ENCODE measurements at places on chromosomes 4 and X.

DNA sequence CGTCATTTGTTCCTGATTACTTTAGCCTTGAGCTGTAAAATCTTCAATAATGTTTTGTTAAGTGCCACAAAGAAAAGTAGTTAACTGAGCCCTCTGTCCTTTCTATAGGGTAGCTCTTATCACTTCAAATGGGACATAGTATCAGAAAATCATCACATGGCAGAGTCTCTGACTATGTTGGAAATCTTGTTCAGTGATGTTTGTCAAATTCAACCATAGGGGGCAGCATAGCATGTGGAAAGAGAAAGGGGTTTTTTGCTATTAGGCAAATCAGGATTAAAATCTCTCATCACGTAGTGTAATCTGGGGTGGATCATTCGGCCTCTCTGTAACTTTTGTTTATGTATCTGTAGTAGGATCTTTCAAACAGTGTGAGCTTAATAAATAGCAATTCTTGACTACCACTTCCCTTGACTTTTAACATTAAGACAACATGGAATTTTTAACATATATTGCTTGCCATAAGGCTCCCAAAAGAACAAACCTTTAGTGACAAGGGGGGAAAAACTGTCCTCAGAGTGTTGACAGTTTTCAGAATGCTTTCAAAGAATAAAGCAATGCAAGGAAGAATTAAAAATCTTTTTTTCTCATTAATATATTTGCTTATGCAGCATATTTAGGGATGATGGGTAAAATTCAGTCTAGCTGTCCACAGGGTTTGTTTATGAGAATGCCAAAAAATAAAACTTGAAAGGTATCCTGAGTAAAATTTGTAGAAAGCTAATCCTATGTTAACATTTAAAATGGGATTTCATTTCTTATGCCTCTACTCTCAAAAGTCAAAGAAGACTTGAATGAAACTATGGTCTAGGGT, 127.2 kb downstream of the FBXW7 start:
- peak; percentile 22 for DNase-seq

GRCh38 chrX:70826715-70827114, 81.8 kb downstream of the TEX11 start:
- no peak for DNase-seq

DNA sequence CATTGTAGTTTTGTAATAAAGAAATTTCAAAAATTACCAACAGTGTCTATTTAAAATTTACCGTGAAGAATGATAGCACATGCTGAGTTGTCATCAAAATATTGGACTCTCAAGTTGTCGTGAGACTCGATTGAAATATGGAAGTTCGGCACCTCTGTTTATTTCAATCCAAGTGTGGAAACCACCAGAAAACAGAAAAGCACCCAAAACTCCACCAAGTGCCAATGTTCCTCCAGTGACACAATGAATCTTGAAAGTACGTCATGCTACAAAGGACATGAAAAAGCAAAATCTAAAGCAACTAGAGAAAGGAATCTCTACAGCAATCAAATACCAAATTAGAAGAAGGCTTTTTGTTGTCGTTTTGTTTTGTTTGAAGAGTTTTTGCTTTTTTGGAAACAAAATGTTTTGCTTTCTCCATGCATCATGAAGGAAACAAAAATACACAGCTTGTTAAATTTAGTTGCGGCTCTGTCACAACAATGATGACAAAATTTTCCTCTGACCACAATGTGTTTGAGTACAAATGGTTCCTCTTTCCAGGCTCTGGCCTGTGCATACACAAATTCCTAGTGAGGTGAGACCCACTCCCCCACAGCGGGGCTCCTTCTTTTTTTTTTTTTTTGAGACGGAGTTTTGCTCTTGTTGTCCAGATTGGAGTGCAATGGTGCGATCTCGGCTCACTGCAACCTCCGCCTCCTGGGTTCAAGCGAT, 9.6 kb upstream of the IL13RA1 start:
- no peak for DNase-seq

DNA sequence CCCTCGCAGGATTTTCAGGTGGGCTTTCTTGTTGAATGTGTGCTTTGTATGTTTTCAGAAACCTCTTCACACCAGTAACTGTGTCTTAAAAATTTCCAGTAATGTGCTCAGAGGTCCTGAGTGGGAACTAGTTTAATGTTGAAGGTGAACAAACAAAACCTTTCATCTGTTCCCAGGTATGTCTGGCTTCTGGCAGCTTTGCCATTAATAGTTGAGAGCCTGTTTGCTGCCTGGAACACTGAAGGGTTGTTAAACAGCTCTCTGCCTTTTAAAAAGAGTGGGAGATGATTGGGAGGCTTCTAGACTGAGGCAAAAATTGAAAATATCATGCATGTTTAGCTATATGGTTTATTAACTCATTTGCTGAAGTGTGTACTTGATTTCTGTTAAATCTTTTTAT, 161.2 kb upstream of the AGTR2 start:
- DNase-seq, result no peak

- DNase-seq, result no peak
These were observed 87.9 kb downstream of the HMX1 start for GRCh38 chr4:8783736-8784135.

DNA sequence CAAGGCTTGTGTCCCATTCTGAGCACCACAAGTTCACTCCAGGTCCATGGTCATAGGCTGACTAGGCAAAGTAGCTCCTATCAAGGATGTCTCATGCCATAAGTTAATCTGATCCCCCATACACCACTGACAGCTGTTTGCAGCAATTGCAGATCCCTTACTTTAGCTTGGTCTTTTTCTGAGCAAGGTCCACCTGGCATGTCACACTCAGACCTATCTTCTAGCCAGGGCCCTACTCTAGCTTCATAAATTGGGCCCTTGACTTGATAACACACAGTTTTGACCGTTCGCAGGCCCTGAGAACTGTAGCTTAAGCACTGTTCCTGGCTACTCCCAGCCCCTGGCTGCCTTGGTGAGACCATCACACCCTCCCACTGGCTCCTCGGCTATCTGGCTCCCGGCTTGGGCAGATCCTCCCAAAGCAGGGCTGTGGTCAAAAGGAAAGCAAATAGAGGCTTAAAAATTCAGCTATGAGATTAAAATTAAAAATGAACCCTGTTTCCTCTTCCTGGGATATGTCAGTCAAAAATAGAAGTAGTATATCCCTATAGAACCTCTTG, 427.4 kb downstream of the RAB28 start:
- no peak for DNase-seq

DNA sequence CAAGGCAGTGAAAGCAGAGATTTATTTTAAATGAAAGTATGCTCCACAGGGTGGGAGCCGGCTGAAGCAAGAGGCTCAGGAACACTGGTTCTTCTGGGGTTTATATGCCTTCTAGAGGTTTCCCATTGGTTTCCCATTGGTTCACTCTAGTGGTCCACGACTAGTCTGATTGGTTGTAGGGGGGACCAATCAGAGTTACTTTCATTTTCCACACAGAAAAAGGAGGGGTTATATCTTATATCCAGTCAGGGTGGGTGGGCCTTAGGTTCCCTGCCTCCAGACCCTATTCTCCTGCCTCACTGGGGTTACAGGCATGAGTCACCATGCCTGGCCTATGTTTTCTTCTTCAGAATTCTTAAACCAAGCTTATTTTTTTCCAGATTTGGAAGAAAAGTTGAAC, 101.6 kb downstream of the KLHL8 start:
- DNase-seq, result no peak

Measured in endothelial cell (in vitro differentiated cells).